GM13976 (cell line): ENCODE measurements at places on chromosomes 1 and 21.

DNA sequence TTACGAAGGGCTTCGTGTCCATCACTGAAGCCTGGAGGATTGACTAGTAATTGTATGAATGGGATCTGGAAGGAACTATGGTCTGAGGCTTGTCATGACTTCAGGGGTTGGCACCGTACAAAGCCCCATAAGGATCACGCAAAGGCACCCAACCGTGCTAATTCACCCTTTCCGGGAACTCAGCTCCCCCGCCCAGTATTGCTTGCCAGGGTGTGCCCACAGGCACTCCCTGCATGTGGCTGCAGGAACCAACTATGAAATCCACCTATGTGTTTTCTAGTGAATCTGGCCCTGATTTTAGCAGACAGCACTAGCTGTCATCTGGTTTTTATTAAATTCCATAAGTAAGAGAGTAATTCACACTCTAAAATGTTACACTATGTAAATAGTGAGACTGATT is 139.2 kb downstream of the TM2D1 start:
- DNase-seq: no peak

GRCh38 chr1:188660572-188660971 is 1817.1 kb downstream of the BRINP3 start:
- DNase-seq: no peak

- DNase-seq: no peak
These were observed 221.7 kb downstream of the C1orf94 start for GRCh38 chr1:34398241-34398915.

DNA sequence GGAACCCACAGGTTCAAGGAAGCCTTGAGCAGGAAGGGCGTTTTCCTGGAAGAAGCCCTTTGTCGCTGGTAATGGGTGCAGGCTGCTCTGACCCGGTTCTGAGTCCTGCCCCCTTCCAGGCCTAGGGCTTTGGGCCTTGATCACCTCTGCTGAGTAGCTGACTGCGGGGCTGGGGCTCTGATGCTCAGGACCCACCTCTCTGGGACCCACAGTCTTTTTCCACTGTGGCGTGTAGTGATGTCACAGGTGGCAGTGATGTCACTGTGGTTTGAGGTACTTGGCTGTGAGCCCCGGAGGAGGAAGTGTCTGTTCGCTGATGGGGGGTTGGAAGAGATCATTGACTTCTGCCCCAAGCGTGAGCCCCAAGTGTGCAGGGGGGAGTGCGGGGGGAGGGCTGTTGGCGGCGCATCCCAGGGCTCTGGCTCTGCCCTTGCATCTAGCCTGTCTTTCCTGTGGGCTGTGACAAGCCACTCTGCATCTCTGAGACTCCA is 6.9 kb downstream of the TNFRSF1B start:
- DNase-seq: peak; percentile 74

GRCh38 chr1:210189426-210189825 is 43.2 kb upstream of the SERTAD4 start:
- DNase-seq: no peak

DNA sequence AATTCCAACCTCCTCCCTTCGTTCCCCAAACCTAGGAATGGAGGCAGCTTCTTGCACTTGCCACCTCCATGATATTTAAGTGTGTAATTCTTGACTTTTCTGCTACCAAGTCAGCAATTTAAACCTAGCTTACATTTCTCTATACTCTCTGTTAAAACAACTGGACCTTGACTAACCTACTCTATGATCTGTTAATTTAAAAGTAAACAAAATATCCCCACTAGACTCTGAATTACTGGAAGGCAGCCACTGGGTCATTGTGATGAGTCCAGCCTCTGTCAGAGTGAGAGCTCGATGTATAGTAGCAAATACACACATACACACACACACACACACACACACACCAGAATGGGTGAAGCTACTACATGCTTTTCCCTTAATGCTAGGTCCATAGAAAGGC is 40.0 kb upstream of the DHCR24 start:
- no peak for DNase-seq

DNA sequence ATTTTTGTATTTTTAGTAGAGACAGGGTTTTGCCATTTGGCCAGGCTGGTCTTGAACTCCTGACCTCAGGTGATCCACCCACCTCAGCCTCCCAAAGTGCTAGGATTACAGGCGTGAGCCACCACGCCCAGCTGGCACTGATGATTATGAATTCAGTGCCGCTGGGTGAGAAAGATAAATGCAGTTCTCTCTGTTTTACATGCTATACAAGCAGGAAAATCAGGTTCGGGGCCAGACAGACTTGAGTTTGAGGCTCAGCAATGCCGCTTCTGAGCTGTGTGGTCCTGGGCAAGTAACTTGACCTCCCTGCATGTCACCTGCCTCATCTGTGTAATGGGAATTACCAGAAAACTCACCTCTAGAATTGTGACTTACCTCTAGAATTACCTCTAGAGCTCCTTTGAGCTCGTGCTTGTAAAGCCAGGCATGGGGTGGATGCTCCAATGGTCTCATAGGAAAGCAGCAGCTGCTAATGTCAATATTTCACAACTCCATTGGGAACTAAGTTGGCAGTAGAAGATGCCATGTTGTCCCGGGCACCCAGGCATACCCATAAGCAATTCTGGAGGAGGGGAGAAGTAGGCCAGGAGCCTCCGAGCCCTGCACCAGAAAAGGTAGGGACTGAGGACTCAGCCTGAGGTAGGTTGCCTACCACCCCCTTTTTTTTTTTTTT is 119.8 kb upstream of the SLC25A33 start:
- DNase-seq: no peak
